Psoas muscle (tissue), 8 donors: ENCODE measurements at places on chromosomes 12 and 14. TPM values are rescaled to one million over a fixed set of nuclear protein-coding genes. Genes with fewer than 3 reads are reported as not detected.

GRCh38 chr12:11814374-11814773 lies 164.9 kb downstream of the ETV6 start:
- DNase-seq, result no peak

DNA sequence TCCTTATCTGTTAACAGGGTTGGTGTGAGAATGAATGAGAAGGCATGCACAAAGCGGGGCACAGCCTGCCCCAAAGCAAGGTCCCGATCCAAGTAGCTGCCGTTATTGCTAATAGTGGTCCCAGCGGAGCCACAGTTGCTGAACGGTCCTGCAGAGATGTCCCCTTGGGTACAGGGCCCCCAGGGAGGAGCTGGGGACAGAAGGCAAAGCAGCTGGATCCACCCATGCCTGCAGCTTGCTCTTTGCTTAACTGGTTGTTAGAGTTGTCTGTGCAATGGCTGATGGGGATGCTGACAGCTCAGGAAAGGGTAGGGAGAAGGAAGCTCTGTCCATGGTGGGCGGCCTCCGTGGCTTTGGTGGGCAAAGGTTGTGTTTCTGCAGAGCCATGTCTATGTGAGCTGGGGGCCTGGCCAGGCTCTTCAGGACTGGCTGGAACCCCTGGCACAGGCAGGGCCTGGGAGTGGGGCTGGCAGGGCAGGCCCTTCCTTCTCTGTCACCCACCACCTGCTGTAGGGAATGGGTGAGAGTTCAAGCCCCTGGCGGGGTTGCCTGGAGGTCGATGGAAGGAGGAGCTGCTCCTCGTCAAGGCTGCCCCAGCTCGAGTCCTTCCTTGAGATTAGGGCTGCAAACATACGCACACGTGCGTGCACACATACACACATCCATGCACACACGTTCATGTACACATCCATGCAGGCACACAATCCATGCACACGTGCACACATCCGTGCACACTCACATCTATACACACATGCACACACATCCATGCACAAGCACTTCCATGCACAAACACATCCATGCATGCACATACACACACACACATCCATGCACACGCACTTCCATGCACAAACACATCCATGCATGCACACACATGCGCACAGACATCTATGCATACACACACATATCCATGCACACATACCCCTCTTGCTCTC lies 35.4 kb downstream of the NOC4L start:
- peak; percentile 11 for DNase-seq

DNA sequence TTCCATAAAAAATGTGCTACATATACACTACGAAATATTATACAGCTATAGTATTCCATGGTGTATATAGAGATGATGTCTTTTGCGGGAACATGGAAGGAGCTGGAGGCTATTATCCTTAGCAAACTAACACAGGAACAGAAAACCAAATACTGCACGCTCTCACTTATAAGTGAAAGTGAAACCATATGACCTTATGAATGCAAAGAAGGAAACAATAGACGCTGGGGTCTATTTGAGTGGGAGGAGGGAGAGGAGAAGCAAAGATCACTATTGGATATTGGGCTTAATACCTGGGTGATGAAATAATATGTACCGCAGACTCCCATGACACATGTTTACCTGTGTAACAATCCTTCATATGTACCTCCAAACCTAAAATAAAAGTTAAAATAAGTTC lies 142.8 kb downstream of the LRFN5 start:
- DNase-seq, result no peak

GRCh38 chr12:47415054-47415453 lies 290.8 kb downstream of the RPAP3 start:
- DNase-seq, result no peak

DNA sequence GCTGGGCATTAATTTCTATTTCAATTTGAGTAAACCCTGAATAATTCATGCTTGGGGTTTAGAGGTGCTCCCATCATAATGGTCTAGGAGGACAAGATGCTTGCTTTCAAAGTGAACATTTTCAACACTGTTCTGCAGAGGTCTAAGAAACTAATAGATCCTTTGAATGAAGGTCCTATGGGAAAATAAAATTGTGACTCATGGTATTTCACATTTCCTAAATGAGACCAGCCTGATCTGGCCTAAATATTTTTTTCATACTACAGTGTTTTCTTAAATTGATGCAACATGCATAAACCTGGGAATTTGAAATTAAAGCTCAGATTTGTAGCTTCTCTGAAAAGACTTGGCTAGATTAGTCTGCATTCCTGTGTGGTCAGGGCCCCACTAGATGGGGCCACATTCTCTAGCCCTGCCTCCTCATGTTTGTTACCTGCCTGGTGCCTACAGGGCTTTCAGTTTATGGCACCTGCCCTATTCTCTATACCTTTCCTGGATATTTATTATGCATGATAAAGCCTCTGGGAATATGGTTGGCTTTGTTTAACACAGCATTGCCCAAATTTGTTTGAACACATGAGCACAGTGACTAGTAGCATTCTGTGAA lies 112.7 kb downstream of the METTL25 start:
- no peak for DNase-seq

GRCh38 chr12:78229591-78230101 lies 399.0 kb downstream of the NAV3 start:
- DNase-seq, result no peak

DNA sequence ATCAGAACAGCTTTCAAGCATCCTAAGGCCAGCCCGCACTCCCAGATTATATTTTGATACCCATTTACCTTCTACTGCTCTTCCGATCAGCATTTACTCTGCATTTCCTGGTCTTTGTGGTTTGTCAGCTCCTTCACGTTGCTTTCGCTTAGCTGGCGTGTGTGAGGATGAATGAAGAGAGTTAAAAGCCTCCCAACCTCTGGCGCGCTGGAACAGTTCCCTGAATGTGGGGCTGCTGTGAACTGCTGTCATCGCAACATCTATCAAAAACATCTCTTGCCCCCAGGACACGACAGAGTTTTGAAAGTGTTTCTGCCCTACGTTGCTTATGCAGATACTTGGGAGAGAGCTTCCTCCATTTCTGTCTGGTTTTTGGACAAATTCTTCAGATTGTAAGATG lies 129.2 kb downstream of the KCNA5 start:
- no peak for DNase-seq

- no peak for DNase-seq
Observed at GRCh38 chr14:33469898-33470297, 481.0 kb downstream of the EGLN3 start.

- no peak for DNase-seq
Observed at GRCh38 chr12:49905718-49906314, 2.1 kb upstream of the FAIM2 start.

The PIWIL1 gene
- polyA plus RNA-seq, result not detected

The LGR5 gene
- 19.5 TPM for polyA plus RNA-seq

The IKZF4 gene
- polyA plus RNA-seq, result 2.3 TPM

The SLC25A47 gene
- not detected for polyA plus RNA-seq
